ENCODE measurements at places on chromosomes 2 and 18.

- no peak overlapping the region for H3K27ac ChIP-seq
- DNase-seq: no peak
- no peaks in the 10 kb centered on the region for H3K36me3 ChIP-seq
Observed at GRCh38 chr2:60596411-60596810, 43.0 kb upstream of the BCL11A start.

DNA sequence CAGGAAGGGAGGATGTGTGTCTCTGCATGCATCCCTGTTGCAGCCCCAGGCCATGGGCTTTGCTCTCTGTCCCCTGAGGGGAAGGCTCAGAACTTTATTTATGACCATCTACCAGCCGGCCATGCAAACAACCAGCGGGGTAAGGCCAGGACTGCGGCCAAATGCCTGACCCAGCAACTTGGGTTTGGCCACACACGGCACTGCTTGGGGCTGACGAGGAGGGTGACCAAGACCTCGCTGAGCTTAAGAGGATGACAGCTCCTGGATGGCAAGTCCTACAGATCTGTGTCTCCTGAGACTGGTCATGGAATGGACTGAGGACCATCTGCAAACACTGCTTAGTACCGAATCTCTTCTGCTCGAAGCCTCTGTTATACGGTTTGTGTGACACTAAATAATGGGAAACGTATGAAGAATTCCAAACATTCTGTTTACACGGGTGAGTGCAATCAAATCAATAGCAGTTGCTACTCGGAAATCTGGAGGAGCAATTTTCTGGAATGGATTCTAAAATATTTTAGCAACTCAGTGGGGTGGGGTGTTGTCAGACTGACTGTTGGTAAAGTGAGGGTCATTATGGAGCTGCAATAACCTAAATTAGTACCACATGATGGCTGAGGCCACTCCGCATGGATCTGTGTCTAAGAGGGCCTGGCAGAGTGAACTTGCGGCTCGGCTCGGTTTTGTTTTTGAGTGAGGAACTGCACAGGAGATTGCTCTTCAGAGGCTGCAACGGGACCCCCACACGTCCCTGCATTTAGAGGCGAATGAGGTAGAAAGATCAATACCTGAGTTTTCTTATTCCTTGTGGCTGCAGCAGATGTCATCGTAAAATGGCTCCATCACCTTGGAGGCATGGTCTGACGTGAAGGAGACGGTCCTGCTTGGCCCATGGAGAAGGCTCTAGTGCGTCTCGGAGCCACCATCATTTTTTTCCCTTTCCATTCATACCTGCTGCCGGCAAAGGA is 26.6 kb downstream of the TMEM18 start:
- DNase-seq: no peak
- no peaks in the 10 kb centered on the region for H3K4me1 ChIP-seq
- H3K36me3 ChIP-seq: no peaks in the 10 kb centered on the region
- peaks cover 2% of the 10 kb centered on the region for H3K27me3 ChIP-seq

DNA sequence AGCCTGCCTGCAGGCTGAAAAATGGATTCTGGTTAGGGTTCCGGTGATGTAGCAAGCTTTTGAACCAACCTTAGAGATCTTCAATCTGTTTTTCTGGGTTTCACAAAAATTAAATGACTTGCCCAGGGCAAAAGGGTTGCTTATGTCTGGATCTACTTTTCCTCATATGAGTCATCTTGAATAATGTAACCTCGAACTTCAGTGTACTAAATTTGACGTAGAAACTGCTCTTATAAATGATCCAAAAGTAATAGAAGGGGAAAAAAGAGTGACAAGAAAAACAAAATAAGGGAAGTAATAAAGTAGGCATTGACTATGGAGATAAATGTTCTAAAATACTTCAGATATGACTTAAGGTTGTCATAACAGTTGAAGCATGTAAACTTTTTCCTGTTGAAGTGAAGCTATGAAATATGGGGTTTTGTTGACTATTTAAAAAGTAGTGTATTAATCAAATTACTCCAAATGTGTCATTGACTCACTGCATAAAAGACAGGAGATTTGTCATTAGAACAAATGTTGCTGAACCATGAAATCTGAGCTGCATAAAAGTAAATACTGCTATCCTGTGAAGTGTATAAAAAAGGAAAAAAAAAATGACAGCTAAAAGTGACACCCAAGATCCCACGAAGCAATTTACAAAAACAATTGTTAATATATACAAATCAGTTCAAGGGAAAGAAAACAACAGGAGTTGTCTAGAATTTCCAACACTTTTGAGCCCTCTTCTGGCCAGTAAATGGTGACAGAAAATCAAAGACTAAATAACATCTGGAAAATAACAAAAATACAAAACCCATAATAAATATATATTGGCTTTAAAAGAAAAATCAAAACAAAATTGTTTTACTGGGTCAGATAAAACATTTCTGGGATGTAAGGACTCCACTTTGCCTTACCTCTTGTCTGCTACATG is 103.6 kb upstream of the SERPINE2 start:
- H3K36me3 ChIP-seq: no peaks in the 10 kb centered on the region
- peak; percentile 81 for DNase-seq
- H3K27me3 ChIP-seq: no peaks in the 10 kb centered on the region
- H3K4me1 ChIP-seq: peaks cover 15% of the 10 kb centered on the region
- no peak overlapping the region for H3K27ac ChIP-seq
- H3K4me3 ChIP-seq: no peak overlapping the region

- peaks cover 36% of the 10 kb centered on the region for H3K36me3 ChIP-seq
- H3K27ac ChIP-seq: no peak overlapping the region
- H3K4me1 ChIP-seq: peaks cover 49% of the 10 kb centered on the region
- no peak for DNase-seq
Observed at GRCh38 chr2:234968631-234969305, 17.0 kb downstream of the SH3BP4 start.

All from IMR-90 (cell line).